ENCODE measurements at places on chromosomes 13 and 19.
A peak's percentile ranks its signal among the peaks of the same experiment; 100 is the strongest.

DNA sequence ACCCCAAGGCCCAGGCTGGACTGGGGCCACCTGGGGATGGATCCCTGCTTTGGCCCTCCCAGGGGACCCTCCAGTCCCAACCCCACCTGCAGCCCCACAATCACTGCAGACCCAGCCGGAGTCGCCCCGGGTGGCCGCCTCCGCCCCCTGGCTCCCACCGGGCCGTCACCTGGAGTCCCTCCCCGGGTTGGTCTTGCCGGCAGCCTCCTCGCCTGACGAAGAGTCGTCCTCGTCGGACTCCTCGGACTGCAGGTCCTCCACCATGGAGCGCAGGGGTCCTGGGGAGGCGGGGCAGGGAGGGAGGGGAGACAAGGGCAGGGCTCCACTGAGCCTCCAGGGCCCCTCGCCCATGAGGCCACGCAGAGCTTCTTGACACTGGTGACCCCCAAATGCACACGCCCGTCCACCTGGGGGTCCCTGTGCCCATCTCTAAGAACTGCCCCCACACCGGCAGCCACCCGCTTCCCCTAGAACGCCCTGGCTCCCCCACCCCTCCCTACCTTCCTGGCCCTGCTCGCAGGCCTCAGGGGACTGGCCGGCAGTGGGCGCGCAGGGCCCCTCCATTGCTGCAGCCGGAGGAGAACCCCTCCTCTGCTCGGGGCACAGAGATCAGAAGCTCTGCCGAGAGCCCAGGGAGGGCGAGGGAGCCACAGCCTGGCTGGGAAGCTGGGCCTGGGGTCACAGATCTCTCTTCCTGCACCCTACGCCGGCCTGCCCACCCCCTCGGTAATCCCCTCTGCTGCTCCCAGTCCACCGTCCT is 63.4 kb downstream of the MLLT1 start:
- no peak for DNase-seq

- no peak for DNase-seq
Observed at GRCh38 chr19:11159598-11160439, 4.2 kb upstream of the SPC24 start.

DNA sequence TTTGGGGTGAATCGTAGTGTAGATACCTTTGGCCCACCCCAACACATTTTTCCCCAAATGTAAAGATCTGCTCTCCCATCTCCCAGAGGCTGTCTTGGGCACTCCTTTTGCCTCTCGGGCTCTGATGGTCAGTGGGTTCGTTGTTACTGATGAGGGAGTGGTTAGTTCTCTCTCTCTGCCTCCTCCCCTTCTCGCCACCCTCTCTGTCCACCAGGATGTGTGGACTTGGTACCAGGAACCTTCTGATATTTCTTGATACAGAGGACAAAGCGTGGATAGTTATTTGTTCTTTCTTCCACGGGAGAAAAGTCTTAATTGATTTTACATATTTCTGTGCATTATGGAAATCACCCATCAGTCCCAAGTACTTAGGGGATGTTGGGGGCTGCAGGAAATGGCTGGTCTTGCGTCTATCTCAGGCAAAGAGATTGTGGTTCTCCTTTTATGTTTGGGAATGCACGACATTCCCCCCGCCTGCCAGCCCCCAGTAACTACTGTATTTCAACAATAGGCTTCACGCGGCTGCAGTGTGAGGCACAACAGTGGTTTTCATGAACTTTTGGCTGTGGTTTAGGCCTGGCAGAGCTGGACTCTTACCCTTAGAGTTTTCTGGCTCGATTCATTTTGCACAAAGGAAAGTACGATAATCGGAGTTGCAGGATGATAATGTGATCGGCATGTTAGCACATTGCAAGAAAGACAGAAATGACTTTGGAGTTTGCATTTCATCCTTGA is 79.0 kb upstream of the ZNF536 start:
- no peak for DNase-seq

DNA sequence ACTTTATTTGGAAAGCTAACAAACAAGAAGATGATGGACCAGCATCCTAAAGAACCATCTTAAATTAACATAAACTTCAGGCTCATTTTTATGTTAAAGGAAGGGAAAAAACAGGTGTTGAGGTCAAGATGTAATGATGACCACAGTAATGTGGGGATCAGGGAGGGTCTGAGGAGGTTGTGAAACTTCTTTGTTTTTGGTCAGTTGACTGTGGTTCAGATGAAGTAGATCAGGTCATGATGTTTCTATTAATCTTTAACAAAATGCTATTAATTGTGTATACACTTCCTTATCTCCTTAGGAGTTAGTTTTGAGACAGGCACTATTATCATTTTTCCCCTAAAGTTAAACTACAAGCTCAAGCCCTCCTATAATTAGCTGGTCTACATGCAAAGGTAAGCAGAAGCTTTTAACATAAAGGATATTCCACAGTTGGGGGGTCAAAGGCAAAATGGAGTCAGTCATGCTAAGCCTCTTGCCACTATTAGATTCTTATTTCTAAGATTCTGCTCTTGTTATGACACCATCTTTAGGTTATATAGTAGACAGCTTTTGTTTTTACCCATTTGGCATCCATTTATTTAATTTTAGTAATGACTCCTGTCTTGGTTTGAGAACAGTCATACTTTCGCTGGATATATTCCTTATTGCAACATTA is 800.1 kb upstream of the PCDH9 start:
- no peak for DNase-seq

DNA sequence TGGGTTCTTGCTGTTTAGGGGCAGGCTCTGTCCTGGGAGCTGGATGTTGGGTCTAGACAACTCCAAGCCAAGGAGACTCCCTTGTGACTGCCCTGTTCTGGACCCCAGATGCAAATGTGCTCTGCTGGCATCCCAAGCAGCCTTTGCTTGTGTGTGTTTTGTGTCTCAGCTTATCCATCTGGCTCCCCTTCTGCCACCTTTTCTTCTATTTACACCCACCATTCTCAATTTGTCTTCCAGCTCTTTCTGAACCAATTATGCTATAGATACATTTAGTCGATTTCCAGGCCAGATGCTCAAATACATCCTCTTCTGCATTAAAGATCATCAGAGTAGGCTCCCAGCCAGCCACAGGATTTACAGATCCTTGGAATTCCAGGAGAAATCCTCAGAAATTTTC is 115.0 kb upstream of the SLC7A1 start:
- DNase-seq: no peak

GRCh38 chr19:33024398-33024797 is 40.3 kb downstream of the RHPN2 start:
- no peak for DNase-seq

DNA sequence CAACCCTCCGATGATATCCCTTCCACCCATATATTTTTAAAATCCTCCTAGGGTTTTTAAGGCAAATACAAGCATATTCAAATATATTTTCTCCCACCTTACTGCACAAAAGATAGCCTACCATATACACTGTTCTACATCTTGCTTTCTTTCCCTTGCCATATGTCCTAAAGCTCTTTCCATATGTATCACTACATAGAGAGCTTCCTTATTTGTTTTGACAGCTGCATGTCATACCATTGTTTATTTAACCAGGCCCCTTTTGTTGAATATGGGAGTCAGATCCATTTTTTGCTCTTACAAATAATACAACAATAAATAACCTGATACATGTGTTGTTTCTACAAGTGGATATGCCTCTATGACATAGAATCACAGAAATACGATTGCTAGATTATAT is 32.8 kb upstream of the WDFY2 start:
- no peak for DNase-seq

- no peak for DNase-seq
Observed at GRCh38 chr19:18401580-18402112, 4.2 kb upstream of the LRRC25 start.

- peak; percentile 1 for DNase-seq
Observed at GRCh38 chr13:95676105-95676761, 706 bp upstream of the DNAJC3 start.

DNA sequence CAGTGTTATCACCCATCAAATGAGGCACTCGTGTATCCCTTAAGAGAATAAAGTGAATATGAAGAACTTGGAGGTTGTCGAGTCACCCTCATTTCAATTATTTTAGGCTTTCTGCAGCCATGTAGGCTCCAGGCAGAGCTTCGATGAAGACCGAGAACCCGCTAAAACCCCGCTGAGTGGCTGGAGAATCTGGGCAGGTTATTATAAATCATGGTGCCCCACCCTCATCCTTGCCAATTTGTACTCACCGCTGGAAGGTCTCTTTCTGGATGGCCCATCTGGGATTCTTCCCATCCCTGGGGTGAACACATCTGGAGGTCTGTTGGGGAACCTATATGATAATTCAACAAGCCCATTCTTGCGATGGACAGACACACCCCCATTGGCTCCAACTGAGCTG is 190.8 kb downstream of the ZNF536 start:
- DNase-seq: no peak

DNA sequence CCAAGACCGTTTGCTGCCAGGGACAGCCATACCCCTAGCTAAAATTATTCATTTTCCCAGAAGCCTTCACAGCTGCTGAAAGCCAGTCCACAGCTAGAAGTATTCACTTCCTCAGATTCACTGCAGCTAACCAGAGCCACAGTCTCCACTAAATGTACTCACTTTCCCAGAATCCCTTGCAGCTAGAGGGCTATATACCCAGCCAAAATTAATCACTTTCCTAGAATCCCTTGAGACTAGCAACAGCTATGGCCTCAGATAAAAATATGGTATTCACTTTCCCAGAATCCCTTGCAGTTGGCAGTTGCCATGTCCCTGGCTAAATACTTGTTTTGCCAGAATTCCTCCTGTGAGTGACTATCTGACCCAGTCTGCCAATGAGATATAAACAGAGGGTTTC is 13.8 kb upstream of the MEIS3 start:
- DNase-seq: no peak

DNA sequence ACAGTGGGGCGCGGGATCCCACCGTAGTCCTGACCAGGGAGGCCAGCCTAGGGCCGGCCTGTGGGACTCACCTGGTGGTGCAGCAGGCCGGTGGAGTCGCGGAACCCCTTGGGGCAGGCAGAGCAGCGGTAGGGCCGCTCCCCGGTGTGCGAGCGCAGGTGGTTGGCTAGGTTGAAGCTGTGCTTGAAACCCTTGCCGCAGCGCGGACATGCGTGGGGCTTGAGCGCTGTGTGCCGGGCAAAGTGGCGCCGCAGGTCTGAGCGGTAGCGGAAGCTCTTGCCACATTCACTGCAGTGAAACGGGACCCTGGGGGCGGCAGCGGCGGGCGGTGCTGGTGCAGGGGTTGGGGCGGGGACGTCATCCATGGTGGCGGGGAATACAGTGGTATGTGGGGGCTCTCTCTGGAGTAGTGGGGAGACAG is 1.8 kb downstream of the FIZ1 start:
- DNase-seq: no peak

DNA sequence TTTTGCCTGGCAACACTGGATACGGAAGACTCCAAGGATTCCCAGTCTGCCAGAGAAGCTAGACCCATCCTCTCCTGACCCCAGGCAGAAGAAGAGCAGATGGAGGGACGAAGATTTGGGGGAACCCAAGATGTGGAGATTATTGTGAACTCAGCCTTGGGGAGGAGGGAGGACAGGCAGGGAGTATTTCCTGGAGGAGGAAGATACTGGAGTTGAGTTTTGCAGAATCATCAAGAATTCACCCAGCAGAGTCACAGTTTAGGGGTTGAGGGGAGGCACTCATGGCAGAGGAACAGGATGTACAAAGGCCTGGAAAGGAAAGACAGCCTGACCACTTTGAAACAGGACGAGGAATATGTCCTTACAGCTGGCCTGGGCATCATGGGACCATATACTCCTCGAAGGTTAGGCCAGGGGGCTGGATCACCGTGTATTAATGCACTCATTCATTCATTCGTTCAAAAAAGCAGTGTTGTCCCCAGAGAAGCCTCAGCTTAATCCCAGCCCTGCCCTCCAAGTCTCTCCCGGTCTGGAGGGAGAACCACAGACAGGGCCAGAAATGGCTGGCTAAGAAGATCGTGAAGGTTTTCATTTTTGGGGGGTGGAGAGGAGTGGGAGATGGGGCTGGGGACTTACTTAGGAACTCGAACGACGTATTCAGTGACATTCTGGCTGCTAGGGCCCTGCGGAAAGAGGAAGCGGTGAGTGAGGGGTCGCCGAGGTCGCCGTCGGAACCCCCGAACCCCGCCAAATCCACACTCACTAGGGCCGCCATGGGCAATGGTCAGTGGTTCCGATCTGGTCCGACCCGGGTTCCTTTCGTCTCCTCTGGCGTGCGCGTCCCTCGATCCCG is 517 bp downstream of the GTF2F1 start:
- DNase-seq: no peak

GRCh38 chr13:33678906-33679657 is 138.9 kb upstream of the RFC3 start:
- DNase-seq: peak; percentile 40

GRCh38 chr13:64697226-64697625 is 2532.9 kb downstream of the PCDH9 start:
- no peak for DNase-seq

DNA sequence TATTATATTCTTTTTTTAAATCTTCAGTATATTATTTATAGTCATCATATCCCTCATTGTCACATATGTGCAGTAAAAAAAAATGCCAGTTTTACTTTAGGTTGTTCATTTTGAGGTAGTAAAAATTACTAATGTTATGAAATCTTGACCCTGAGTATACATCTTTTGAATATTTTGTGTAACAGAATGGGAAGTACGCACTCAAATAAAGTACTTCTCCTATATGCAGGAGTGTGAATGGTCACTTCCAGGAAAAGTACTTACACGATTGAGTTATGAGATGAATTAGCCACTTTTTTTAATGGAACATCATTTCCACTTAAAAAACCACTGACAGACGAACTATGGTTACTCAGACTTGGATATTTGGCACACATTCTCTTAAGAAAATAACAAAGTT is 58.5 kb downstream of the C13orf42 start:
- DNase-seq: no peak

GRCh38 chr19:13094106-13094504 is 8.6 kb downstream of the LYL1 start:
- DNase-seq: no peak

DNA sequence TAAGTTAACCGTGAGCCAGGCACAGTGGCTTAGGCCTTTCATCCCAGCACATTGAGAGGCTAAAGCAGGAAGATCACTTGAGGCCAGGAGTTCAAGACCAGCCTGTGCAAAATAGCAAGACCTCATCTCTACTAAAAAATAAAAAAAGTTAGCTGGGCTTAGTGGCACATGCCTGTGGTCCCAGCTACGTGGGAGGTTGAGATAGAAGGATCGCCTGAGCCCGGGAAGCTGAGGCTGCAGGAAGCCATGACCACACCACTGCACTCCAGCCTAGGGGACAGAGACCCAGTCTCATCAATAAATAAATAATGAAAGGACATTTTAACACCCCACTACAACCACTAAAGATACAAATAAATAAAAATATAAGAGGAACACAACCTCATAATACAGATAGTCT is 21.6 kb downstream of the LSM14A start:
- no peak for DNase-seq

DNA sequence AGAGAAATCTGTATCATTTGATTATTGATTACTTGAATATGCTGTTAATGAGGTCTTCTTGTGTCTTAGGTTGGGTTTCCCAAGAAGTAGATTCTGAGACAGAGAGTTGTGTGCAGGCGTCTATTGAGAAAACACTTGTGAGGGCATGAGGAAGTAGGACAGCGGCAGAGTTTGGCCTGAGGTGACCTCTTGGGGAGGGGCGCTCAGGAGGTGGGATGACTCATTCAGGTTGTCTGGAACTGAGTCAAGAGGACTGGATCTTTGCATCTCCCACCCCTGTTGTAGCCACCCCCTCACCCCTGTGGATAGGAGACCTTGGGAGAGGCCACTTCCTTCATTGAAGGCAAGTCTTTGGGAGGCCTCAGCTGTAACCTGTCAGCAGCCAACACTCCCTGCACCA is 35.2 kb upstream of the WDFY2 start:
- DNase-seq: no peak

GRCh38 chr13:46831588-46832194 is 34.7 kb upstream of the ESD start:
- DNase-seq: no peak

Data from T-helper 22 cell (primary cell).